ENCODE measurements at places on chromosomes 2 and 18.
A peak's percentile ranks its signal among the peaks of the same experiment; 100 is the strongest.

- peaks cover 4% of the 10 kb centered on the region for H3K36me3 ChIP-seq
- peaks cover 8% of the 10 kb centered on the region for H3K4me1 ChIP-seq
- H3K27ac ChIP-seq = no peak overlapping the region
- DNase-seq = no peak
- H3K27me3 ChIP-seq = no peaks in the 10 kb centered on the region
- H3K4me3 ChIP-seq = no peak overlapping the region
Measured at GRCh38 chr2:66525606-66526005, 90.7 kb downstream of the MEIS1 start.

DNA sequence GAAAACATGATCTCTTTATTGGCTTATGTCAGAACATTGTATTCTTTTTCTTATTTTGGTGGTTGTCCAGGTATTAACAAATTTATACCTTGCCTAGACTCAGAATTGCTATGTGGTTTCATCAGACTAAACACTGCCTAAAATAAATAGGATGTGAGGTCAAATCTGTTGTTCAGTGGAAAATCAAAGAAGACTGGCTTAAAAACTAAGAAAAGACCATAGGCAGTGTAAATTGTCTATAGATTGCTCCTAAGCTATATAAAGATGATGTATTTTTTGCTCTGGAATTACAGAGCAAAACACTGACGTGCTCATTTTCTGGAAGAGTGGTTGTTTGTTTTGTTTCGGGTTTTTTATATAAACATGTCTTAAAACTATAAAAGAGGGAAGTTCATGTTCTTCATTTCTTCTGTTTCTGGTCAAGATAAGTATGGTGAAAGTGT lies 266.0 kb downstream of the ALPK2 start:
- peaks cover 2% of the 10 kb centered on the region for H3K36me3 ChIP-seq
- no peak overlapping the region for H3K27ac ChIP-seq
- no peak overlapping the region for H3K4me3 ChIP-seq

DNA sequence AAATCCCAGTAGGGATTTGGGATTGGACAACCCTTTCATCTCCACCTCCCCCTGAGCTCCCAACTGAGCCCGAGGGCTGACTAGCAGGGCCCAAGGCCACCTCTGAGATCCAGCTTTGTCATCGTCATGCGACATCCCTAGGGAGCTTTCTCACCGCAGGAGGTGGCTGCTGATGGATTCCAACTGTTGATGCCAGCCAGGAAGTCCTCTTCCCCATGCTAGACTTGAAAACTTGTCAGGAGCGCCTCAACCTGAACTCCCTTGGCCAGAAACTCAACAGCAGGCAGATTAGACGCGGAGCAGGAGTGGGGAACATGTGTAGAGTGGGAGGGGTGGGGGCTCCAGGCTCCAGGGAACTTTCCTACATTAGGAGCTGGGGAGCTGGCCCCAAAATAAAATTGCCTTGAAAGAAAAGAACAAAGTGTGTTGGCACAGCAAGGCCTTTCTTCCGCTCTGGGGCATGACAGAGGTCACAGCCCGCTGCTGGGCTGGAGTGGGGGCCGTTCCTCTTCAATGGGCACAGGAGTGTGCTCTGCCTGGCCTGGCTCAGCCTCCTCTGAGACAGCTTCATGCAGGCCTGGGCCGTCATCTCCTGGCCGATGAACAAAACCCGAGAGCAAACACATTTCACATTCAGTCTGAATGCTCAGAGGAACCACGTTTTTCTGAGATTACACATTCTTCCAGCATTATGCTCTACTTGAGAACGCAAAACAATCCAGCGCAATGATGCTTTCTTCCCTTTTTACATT lies 34.5 kb downstream of the EMILIN2 start:
- no peaks in the 10 kb centered on the region for H3K36me3 ChIP-seq
- peak overlapping the region; percentile 13 for H3K27ac ChIP-seq
- DNase-seq = no peak
- no peak overlapping the region for H3K4me3 ChIP-seq
- peaks cover 3% of the 10 kb centered on the region for H3K27me3 ChIP-seq

- no peaks in the 10 kb centered on the region for H3K36me3 ChIP-seq
- H3K27ac ChIP-seq = no peak overlapping the region
- no peaks in the 10 kb centered on the region for H3K27me3 ChIP-seq
- no peak for DNase-seq
- no peaks in the 10 kb centered on the region for H3K4me1 ChIP-seq
- no peak overlapping the region for H3K4me3 ChIP-seq
Measured at GRCh38 chr2:224134003-224134734, 95.1 kb upstream of the SERPINE2 start.

DNA sequence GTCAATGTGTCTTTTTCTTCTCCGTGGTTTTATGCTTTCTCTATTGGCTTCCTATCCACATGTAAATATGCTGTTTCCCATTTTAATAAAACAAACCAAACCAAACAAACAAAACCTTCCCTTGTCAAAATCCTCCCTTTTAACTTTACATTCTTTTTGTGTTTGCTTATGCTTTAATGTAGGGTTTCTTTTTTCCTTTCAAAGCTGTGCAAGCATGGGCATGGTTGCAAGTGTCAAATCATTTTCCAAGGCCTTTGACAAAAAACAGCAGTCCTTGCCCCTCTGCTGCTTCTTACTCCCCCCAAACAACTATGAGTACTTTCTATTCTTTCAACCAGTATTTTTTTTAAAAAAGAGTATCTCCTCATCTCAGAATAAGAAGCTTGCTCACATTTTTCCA lies 66.0 kb upstream of the ACYP2 start:
- no peaks in the 10 kb centered on the region for H3K36me3 ChIP-seq
- H3K27ac ChIP-seq = no peak overlapping the region
- H3K27me3 ChIP-seq = no peaks in the 10 kb centered on the region
- no peak for DNase-seq
- H3K4me3 ChIP-seq = no peak overlapping the region

- H3K27ac ChIP-seq = no peak overlapping the region
- no peaks in the 10 kb centered on the region for H3K4me1 ChIP-seq
Measured at GRCh38 chr2:235725016-235725489, 231.2 kb downstream of the AGAP1 start.

DNA sequence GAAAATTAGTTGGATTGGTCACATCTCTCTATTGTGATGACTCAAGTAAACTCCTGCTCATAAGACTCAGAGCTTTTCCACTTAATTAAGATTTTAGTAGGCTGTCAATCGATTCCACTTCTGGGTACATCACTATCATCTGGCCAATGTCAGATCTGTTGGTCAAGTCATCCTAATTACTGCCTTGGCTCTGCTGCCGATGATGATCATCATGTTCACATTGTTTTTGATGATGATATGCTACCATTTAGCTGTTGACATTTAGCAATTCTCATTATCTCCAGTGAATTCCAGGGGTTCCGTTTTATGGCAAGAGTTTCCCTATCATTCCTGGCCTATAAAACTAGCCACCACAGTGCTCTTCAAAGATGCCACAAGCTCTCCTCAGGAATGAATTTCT lies 253.4 kb downstream of the IKZF2 start:
- no peaks in the 10 kb centered on the region for H3K4me1 ChIP-seq
- no peak for DNase-seq
- no peaks in the 10 kb centered on the region for H3K36me3 ChIP-seq
- no peak overlapping the region for H3K27ac ChIP-seq
- H3K4me3 ChIP-seq = no peak overlapping the region

- H3K4me3 ChIP-seq = no peak overlapping the region
- no peak overlapping the region for H3K27ac ChIP-seq
- H3K27me3 ChIP-seq = no peaks in the 10 kb centered on the region
- peaks cover 9% of the 10 kb centered on the region for H3K4me1 ChIP-seq
- DNase-seq = no peak
- H3K36me3 ChIP-seq = no peaks in the 10 kb centered on the region
Measured at GRCh38 chr2:9200633-9201015, 6.0 kb upstream of the ASAP2 start.

GRCh38 chr2:27088634-27089033 lies 2.1 kb downstream of the KHK start:
- peaks cover 3% of the 10 kb centered on the region for H3K4me1 ChIP-seq
- no peaks in the 10 kb centered on the region for H3K27me3 ChIP-seq
- H3K36me3 ChIP-seq = peaks cover 43% of the 10 kb centered on the region
- peak overlapping the region; percentile 65 for H3K27ac ChIP-seq
- no peak overlapping the region for H3K4me3 ChIP-seq

- no peaks in the 10 kb centered on the region for H3K27me3 ChIP-seq
- H3K27ac ChIP-seq = no peak within 1 kb of the TSS
- no peaks in the 10 kb centered on the region for H3K36me3 ChIP-seq
- H3K4me3 ChIP-seq = peak within 1 kb of the TSS; percentile 38
- DNase-seq = no peak
Measured at GRCh38 chr2:219572237-219573001, at the start of gene INHA. Gene INHA, plus strand, starts transcription at chr2:219572310. Its CDS starts 65 bp downstream, at chr2:219572375.

- no peak overlapping the region for H3K27ac ChIP-seq
- H3K27me3 ChIP-seq = no peaks in the 10 kb centered on the region
- peak; percentile 71 for DNase-seq
- no peaks in the 10 kb centered on the region for H3K4me1 ChIP-seq
- H3K4me3 ChIP-seq = no peak overlapping the region
- H3K36me3 ChIP-seq = peaks cover 11% of the 10 kb centered on the region
Measured at GRCh38 chr2:168758970-168759820, 43.2 kb upstream of the NOSTRIN start.

DNA sequence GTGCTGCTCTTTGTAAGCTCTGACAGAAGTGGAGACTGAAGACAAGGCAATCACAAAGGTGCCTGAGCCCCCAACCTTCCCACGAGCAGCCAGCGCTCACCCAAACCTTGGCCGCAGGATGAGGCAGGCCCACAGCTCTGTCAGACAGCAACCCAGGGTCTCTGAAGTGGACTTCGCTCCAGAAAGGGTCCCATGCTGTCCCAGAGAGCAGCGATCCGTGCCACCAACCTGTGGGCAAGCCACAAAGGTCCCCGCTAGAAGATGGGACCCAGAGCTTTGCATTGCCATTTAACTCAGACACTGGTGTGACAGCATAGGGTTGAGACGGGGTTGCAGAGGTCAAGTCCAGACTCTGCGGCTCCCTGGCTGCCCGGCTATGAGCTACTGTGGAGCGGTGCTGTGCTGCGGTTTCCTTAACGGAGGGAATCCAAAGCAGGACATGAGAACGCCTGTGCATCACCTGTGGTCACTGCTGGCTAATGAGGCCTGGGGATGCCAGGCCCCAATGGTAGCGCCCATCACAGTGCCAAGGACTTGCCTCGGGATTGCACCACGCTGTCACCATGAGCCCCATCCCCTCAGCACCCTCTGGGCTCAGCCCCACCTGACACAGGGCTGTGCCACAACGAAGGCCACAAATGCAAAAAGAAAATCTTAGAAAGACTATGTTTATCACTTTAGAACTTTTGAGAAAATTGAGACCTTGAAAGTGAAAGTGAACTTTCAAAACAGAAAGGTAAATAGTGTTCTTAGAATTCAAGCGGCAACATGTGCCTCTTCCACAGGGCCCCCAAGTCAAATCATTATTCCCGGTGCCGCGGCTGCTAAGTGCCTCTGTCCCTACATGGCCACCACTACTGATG lies 103.4 kb downstream of the HDAC4 start:
- no peak for DNase-seq
- H3K4me1 ChIP-seq = peaks cover 22% of the 10 kb centered on the region
- H3K27ac ChIP-seq = peak overlapping the region; percentile 42
- no peaks in the 10 kb centered on the region for H3K36me3 ChIP-seq
- no peak overlapping the region for H3K4me3 ChIP-seq

GRCh38 chr2:60535685-60536312 lies 17.7 kb downstream of the BCL11A start:
- peak overlapping the region; percentile 29 for H3K27ac ChIP-seq
- H3K4me1 ChIP-seq = peaks cover 5% of the 10 kb centered on the region
- peak; percentile 37 for DNase-seq
- peaks cover 2% of the 10 kb centered on the region for H3K36me3 ChIP-seq
- H3K27me3 ChIP-seq = peaks cover 4% of the 10 kb centered on the region
- no peak overlapping the region for H3K4me3 ChIP-seq

DNA sequence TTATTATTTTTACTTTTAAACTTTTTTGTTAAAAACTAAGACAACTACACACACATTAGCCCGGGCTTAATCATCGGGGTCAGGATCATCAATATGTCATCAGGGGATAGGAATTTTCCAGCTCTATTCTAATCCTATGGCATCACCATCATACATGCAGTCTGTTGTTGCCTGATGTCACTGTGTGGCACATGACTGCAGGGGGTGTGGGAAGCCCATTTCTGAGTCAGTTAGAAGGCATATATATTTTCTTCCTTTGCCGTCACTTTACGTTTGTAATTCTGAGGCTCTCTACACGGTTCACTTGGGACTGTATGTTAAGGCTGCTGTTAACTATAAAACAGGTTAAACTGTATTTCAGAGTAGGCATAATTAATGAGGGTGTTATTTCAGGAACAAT lies 144.4 kb upstream of the ITGA6 start:
- no peaks in the 10 kb centered on the region for H3K27me3 ChIP-seq
- H3K36me3 ChIP-seq = no peaks in the 10 kb centered on the region
- DNase-seq = no peak
- peaks cover 3% of the 10 kb centered on the region for H3K4me1 ChIP-seq
- H3K27ac ChIP-seq = no peak overlapping the region
- no peak overlapping the region for H3K4me3 ChIP-seq

DNA sequence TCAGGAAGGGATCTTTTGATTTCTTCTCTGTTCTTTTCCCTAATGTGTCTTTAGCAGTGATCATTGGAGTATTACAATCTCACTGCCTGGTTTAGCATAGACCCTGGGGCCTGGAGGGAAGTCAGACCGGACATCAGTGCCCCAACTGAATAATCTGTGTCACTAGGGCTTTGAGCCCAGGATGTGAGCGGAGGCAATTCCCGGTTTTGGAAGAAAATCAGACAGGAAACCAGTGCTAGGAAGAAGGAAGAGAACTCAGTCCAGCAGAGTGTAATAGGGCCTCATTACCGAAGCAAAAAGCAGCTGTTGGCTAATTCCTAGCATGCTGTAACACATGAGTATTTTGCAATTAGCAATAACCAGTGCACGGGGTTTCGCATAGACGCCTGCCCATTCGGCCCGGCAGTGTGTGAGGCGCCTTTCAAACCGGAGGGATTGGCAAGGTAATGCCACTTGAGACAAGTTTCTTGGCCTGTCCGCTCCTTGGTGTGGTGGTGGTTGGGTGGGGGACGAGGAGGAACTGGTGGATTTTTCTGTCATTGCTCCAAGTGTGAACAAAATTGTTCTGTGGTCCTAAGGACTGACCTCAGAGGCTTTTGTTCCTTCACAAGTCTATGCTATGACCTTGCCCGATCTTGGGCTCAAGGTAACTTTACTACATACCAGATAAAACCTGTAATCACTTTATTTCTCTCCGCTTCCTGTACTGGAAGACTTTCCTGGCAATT lies 2.8 kb downstream of the FOSL2 start:
- H3K4me3 ChIP-seq = peak overlapping the region; percentile 84
- H3K4me1 ChIP-seq = peaks cover 5% of the 10 kb centered on the region
- peak; percentile 85 for DNase-seq
- H3K27me3 ChIP-seq = no peaks in the 10 kb centered on the region

DNA sequence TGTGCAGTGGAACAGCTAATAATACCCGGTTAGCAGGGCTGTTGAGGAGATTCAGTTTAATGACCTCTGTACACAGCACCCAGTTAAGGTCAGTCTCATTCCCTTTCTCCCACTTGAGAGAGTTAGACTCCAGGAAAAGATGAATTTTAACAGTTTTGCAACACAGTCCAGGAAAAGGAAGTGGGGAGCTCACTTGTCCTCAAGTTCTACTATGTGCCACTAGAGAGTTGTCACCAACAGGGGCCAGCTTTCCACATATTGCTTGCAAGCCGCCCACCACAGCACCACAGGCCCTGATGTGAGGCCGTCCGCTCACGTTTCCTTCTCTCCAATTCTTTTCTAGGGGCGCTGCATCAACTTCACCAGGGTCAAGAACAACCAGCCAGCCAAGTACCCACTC lies 142.1 kb downstream of the GFPT1 start:
- no peak for DNase-seq
- no peak overlapping the region for H3K4me3 ChIP-seq
- no peaks in the 10 kb centered on the region for H3K36me3 ChIP-seq
- H3K27ac ChIP-seq = no peak overlapping the region
- H3K4me1 ChIP-seq = no peaks in the 10 kb centered on the region
- H3K27me3 ChIP-seq = no peaks in the 10 kb centered on the region

GRCh38 chr2:201860636-201861066 lies 54.3 kb downstream of the CDK15 start:
- H3K36me3 ChIP-seq = no peaks in the 10 kb centered on the region
- peaks cover 3% of the 10 kb centered on the region for H3K27me3 ChIP-seq
- DNase-seq = peak; percentile 79
- H3K4me1 ChIP-seq = peaks cover 19% of the 10 kb centered on the region
